ENCODE measurements at places on chromosomes 3 and 15.
A peak's percentile ranks its signal among the peaks of the same experiment; 100 is the strongest.

DNA sequence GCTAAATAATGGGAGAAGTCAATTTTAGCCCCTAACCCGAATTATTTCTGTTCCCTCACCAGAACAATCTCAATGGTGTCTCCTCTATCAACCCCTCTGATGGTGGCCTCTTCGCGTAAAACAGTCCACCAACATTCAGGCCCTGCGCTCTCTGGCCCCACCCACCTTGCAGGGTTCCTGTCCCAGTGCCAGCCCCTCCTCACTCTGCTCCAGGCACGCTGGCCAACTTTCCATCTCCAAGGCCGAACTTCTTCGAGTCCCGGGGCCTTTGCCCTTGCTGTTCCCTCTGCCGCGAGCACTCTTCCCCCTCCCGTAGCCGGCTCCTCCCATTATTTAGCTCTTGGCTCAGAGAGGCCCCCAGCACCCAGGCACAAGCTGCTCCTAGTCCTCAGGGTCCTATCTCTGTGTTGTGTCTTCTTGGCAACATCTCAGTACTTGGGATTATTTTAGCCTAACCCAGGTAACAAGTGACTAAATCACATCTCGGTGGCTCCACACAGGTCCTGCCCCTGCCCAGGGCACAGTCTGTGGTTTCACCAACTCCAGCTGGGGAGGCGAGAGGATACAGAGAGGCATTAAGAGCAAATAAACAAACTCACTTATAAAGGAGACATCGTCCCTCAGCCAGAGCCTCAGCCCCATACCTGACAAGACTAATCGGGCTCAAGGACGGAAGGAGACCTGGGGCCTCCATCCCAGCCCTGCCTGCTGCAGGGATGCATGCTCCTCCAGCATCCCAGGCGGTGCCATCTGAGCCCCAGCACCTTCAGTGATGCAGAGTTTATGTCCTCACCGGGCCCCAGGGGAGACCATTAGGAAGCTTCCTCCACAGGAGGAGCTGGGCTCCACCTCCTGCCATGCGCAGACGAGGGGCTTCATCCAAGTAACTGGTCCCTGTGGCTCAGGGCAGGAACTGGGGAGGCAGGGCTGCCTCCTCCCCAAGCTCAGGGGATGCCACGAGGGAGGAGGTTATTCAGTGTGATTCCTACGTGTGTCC lies 19.7 kb upstream of the IQSEC1 start:
- no peak for DNase-seq

GRCh38 chr3:47849699-47850563 lies 47.0 kb downstream of the DHX30 start:
- DNase-seq = peak; percentile 33

- DNase-seq = no peak
Observed at GRCh38 chr3:64599651-64600050, 88.1 kb downstream of the ADAMTS9 start.

GRCh38 chr3:120506076-120506827 lies 55.5 kb upstream of the FSTL1 start:
- no peak for DNase-seq

- no peak for DNase-seq
Observed at GRCh38 chr15:27062951-27063350, 92.0 kb downstream of the GABRG3 start.

- peak; percentile 64 for DNase-seq
Observed at GRCh38 chr3:68876112-68876713, 56.1 kb downstream of the TAFA4 start.

GRCh38 chr3:32901005-32901932 lies 50.2 kb upstream of the CCR4 start:
- DNase-seq = peak; percentile 79

DNA sequence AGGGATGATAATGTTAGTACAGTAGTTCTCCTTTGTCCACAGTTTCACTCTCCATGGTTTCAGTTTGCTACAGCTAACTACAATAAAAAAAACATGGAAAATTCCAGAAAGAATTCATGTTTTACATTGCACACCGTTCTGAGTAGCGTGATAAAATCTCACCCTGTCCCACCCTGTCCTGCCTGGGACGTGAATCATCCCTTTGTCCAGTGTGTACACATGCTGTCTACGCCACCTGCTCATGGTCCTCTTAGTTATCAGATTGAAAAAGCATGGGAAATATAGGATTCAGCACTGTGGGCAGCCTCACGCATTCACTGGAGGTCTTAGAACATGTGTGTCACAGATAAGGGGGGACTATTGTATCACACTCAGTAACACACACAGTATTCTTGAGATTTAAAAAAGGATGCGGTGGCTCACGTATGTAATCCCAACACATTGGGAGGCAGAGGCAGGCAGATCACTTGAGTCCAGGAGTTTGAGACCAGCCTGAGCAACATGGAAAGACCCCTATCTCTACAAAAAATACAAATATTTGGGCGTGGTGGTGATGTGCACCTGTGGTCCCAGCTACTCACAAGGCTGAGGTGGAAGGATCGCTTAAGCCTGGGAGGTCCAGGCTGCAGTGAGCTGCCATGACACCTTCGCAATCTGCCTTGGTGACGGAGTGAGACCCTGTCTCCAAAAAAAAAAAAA lies 8.7 kb upstream of the FLNB start:
- no peak for DNase-seq

DNA sequence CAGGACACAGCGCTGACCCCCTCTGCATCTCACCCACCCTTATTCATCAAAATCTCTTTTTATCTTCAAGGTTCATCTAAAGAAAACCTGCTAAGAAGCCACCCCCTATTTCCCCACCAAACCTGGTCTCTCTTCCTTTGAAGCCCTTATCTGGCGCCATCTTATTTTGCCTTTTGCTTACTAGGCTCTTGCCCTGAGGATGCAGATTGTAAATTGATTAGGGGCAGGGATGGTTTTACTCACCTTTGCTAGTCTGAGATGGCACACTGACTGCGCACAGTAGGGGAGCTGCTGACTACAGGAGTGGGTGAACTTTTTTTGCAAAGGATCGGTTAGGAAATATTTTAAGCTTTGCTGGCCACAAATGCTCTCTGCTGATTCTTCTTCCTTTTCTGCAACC lies 78.9 kb upstream of the BHLHE40 start:
- no peak for DNase-seq

GRCh38 chr15:80755885-80756284 lies 23.3 kb upstream of the CEMIP start:
- no peak for DNase-seq

GRCh38 chr15:40042791-40043320 lies 3.9 kb upstream of the SRP14 start:
- no peak for DNase-seq

DNA sequence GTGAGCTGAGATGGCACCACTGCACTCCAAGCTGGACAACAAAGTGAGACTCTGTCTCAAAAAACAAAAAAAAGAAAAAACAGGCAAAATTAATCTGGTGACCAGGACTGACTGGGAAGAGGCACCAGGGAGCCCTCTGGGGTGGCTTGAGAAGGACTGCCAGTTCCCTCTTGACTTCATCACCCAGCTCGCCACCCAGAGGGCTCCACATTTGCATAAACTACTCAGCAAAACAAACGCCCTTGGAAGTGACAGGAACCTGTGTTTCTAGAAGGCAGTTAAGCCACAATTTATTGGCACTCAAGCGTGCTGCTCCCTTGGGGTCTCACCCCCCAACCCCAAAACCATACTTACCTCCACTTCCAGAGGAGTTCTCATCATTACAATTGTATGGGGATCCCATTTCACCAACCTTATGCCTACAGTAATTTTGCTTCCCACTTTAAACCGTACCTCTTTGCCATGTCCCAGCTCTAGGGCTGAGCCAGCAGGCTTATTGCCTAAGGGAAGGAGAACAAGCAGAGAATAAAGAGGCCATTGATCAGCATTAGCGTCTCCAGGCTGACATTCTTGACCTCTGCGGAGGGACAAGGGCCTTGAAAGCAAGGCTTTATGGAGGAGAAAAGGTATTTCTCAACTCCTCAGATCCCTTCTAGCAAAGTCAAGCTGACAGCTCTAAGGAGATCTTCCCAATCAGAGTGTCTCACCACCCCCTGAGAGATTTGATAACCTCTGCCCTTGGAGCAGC lies 357.4 kb downstream of the SHQ1 start:
- peak; percentile 3 for DNase-seq

- no peak for DNase-seq
Observed at GRCh38 chr3:30340500-30340899, 265.9 kb upstream of the TGFBR2 start.

- no peak for DNase-seq
Observed at GRCh38 chr3:63908081-63908736, 4.0 kb downstream of the SCAANT1 start.

Data from KBM-7 (cell line).